ENCODE measurements at places on chromosomes 1 and 21. TPM values are rescaled to one million over a fixed set of nuclear protein-coding genes. Genes with fewer than 3 reads are reported as not detected.

CAP1 gene
- polyA plus RNA-seq = 77.4 TPM

DNA sequence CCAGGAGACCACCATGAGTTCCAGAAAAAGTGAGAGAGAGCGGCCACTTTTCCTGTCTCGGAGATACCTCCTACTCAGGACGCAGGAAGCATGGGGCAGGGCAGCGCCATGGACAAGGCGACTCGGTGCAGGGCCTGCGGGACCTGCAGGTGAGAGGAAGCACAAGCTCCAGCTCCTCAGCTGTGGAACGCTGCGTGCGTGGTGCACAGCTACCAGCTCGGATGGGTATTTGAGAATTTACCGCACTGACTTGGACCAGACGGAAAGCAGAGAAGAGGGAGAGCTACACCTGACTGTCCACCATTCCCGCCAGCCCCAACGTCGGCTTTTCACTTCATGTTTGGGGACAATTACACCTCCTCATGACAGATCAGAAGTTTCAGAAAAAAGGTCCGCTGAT, 8.2 kb upstream of the CDK11A start:
- no peak for DNase-seq

DNA sequence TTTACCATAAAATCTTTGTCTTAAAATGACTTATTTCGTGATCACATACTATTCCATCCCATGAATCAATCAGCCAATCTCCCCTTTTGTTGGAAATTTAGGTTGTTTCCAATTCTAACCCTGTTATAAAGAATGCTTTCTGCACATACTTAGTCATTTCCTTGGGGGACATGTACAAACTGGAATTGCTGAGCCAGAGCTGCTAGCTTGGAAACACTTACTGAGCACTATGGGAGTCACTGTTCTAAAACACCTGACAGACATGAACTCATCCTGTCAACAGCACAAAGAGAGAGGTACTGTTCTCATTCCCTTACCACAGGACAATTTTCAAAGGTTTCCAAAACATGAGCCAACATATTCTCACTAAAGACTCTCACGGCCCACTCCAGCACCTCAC, 32.1 kb downstream of the AK2 start:
- DNase-seq = no peak

SFN gene
- not detected for polyA plus RNA-seq

DMBX1 gene
- not detected for polyA plus RNA-seq

DNA sequence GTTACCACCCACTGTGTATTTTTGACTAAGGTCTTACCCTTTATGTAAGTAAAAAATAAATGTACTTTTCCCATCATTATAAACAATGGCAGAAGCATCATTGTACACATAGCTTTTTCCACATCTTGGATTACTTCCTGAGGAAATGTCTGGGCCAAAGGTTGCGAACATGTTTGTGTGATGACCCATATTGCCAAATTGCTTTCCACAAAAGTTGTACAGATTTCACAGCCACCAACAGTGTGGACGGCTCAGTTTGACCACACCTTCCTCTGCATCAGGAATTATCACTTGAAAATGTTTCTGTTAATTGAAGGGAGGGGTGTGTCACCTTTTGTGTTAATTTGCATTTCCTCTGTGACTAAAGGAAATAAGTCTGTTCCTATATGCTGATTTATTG, 25.7 kb downstream of the AKNAD1 start:
- DNase-seq = no peak

GRCh38 chr1:25799935-25800702, at the start of gene SELENON:
TSS of gene SELENON (plus strand) at chr1:25800193. CDS start at chr1:25800231, 38 bp downstream.
- DNase-seq = peak; percentile 63

DNA sequence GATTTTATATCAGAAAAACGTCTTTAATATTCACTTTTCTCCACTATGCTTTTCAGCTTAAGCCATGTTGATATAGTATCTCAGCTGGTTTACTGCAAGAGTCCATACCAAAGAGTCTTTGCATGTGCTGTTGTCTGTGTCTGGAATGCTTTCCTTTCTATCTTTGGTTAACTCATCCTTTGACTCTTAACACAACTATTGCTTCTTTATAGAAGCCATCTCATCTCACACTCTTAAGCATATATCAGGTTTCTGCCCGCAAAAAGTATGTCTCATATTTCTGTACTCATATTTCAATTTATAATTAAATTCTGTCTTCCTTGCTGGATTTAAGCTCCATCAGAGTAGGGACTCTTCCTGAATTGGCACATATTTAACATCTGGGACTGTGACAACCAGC, 220.9 kb upstream of the KCNK2 start:
- DNase-seq = no peak

GRCh38 chr21:38327984-38328383, 71.2 kb downstream of the KCNJ15 start:
- no peak for DNase-seq

GRCh38 chr1:32684167-32684811, 18.3 kb downstream of the SYNC start:
- DNase-seq = no peak

IVL gene
- polyA plus RNA-seq = not detected

CREB3L4 gene
- polyA plus RNA-seq = 10.2 TPM

KCNT2 gene
- 6.1 TPM for polyA plus RNA-seq

GRCh38 chr1:40030528-40031135, 9.9 kb upstream of the CAP1 start:
- DNase-seq = no peak

LPAR3 gene
- polyA plus RNA-seq = not detected

- DNase-seq = no peak
Measured at GRCh38 chr1:154468535-154469250, 33.3 kb upstream of the TDRD10 start.

KRTAP7-1 gene
- polyA plus RNA-seq = not detected

DNA sequence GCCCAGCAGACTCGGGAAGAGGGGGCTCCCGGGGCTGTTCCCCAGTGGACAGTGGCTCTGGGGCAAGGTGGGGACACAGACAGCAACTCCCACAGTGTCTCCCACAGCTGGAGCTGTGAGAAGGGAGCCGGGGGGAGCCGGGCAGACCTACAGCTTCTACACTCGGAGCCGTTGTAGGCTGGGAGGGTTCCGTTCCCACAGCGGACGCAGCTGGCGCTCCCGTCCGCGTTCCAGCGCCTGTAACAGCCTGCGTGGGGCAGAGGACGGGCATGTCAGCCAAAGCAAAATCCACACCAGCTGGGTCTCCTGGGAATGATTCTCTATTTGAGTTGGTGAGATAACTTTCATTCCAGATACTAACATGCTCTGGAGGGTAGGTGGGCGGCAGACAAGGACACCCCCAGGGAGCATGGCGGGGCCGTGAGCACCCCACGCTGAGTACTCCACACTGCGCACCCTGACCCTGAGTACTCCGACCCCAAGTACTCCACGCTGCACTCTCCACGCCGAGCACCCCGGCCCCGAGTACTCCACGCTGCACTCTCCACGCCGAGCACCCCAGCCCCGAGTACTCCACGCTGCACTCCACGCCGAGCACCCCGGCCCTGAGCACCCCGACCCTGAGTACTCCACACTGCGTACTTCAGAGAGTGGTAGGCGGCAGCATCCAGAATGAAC, 13.4 kb upstream of the RNF223 start:
- DNase-seq = no peak

PLA2G2F gene
- polyA plus RNA-seq = not detected

- DNase-seq = no peak
Measured at GRCh38 chr1:54436826-54437225, 30.6 kb upstream of the SSBP3 start.

DNA sequence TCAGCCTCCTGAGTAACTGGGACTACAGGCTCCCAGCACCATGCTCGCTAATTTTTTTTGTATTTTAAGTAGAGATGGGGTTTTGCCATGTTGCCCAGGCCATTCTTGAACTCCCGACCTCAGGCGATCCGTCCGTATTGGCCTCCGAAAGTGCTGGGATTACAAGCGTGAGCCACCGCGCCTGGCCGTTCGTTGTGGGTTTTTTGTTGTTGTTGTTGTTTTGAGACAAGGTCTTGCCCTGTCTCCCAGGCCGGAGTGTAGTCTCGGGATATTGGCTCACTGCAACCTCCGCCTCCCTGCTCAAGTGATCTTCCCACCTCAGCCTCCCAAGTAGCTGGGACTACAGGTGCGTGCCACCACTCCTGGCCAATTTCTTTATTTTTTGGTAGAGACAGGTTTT, 4.7 kb upstream of the INAVA start:
- no peak for DNase-seq

DNA sequence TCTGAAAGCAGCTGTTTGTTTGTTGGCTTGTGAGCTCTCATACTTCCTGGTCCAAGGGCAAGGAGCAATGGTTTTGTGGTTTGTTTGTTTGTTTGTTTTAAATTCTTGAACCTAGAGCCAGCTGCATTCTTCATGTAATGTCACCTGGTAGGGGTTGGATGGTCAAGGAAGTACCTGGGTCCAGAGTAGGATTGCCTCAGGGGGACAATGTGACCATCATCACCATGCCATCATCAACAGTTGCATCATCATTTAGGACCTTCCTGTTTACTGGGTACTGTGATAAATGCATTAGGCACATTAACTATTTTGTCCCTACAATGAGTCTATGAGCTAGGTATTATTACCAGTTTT, 14.7 kb upstream of the MYOG start:
- DNase-seq = no peak

DNA sequence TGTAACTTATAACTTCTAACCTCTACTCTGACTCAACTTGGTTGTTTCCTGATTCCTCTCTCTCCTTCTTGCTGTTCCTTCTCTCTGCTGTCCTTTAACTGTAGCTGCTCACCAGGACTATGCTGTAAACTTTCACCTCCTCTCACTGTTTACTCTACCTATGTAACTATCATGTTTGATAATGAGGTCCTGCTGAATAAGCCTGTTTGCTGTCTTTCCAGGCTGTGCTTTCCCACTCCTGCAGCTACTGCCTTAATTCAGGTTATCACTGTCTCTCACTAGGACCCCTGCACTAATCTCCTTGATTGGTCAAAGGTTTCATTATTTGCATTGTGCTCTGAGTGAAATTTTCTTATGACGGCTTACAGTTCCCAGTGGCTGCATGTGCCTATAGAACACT, 633.9 kb upstream of the PTBP2 start:
- no peak for DNase-seq

DNA sequence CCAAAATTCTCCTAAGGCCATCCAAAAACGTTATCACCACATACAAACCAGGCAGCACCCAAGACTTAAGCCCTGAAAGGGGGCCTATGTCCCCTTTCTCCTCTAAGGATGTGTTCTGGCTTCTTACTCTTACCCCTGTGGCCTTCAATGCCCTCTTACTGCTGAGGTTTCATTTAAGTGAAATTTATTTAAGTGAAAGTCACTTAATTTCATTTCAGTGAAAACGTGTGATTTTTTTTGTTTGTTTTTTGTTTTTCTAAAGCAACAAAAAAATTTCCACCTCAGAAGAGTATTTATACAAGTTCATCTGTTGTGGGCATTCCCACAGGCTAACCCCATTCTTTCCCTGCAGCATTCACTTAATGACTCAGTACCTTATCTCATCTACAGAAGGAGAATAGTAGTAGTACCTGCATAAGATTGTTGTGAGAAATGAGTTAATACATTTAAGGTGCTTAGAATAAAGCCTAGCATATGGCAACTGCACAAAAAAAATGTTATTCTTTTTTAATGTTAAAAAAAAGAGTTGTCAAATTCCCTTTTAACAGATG, 220.6 kb downstream of the CHRM3 start:
- DNase-seq = no peak

ENAH gene
- polyA plus RNA-seq = 2.8 TPM

NSL1 gene
- 18.6 TPM for polyA plus RNA-seq

GRCh38 chr1:153546796-153547559, 1.4 kb upstream of the S100A4 start:
- no peak for DNase-seq

- DNase-seq = no peak
Measured at GRCh38 chr1:3313576-3313950, 140.9 kb upstream of the ARHGEF16 start.

Measured in liver (tissue), 10 donors.